ENCODE measurements at places on chromosomes 7 and 10.

- DNase-seq: no peak
These were observed 96.0 kb upstream of the ADO start for GRCh38 chr10:62708569-62708968.

GRCh38 chr7:30164567-30164966 lies 29.8 kb downstream of the MTURN start:
- peak; percentile 65 for DNase-seq

- no peak for DNase-seq
These were observed 197.3 kb downstream of the MACC1 start for GRCh38 chr7:20019757-20020432.

DNA sequence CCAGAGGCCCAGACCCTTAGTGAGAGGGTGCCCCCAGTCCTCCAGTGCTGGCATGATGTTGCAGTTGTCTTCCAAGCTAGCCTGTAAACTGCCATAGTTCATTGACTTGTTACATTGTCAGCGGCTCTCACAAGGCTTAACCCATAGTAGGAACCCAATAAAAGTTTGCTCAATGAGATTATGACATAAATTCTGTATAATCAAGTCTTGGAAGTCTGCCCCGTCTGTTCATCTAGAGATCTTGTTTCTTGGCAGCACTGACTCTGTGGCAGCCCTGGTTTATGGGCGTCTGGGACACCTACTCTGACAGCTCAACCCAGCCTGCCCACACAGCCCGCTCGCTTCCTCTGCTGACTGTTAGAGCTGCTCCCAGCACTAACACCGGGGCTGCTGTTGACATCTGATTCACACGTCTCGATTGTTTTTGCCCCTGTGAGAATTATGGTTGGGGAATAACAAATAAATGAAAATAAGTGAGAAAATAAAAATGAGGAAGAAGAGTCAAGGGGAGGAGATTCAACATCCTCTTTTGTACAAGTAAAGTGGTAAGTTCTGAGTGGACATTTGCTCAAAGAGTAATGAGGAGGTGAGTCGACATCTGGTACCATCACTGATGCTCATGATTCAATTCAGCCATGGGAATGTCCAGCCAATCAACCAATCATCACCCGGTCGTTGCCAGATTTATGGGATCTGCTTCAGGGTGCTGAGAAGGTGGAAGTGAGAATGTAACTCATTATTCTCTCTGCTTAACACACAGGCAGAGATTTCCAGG lies 160.8 kb downstream of the SPAG6 start:
- no peak for DNase-seq

- no peak for DNase-seq
These were observed 266.0 kb downstream of the USP6NL start for GRCh38 chr10:11345224-11346054.

DNA sequence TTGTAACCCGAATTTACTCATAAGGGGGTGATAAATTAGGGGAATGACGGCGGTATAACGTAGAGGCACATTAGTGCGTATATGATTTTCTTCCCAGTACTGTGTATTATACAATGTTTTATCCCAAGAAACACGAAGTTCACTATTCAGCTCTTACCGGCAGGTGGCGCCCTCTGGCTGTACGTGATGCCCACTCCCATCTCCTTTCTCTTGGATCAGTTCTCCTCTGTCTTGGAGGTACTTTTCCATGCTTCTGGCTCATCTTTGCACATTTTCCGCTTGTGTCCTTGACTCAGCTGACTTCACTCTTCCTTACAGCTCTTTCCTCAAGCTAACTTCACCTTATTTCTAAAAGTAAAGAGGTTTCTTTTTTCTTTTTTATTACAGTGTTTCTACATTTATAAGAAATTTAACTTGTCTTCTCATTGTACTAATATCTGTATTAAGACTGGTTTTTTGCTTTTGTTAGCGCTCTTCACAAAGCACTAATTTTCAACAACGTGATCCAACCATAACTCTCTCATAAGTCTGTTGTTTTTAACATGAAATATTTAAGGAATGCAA lies 21.3 kb downstream of the TMEM176B start:
- DNase-seq: peak; percentile 84

DNA sequence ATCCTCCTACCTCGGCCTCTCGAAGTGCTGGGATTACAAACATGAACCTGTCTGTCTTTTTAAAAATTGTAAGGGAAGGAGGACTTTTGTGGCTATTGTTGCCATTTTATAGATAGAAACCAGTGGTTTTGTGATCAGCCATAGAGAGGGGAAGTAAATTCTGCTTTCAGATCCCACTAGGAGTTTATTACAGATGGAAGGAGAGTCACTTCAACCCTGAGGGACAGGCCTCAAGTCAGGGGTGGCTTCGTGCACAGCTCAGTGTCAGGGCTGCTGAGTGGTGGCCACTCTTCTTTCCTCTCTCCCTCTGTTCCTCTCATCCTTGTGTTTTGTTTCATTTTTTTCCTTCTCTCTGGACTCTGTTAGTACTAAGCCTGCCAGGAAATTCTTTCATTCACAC lies 60.8 kb downstream of the OGDH start:
- DNase-seq: no peak

GRCh38 chr7:140696024-140696679 lies 356 bp upstream of the NDUFB2 start:
- peak; percentile 98 for DNase-seq

DNA sequence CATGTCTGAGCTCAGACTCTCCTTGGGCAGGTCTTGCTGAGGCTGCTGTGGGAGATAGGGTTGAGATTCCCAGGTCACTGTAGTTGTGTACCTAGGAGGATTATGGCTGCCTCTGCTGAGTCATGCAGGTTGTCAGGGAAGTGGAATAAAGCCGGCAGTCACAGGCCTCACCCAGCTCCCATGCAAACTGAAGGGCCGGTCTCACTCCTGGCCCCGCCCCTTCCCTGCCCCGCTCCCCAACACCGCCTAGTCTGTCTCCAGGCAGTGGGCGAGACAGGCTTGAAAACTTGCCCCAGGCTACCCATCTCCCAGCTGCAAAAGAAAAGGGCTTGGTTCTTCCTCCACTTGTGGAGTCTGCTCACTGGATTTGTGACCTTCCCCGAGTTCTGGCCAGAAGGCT lies 41.6 kb upstream of the SDHAF3 start:
- no peak for DNase-seq

DNA sequence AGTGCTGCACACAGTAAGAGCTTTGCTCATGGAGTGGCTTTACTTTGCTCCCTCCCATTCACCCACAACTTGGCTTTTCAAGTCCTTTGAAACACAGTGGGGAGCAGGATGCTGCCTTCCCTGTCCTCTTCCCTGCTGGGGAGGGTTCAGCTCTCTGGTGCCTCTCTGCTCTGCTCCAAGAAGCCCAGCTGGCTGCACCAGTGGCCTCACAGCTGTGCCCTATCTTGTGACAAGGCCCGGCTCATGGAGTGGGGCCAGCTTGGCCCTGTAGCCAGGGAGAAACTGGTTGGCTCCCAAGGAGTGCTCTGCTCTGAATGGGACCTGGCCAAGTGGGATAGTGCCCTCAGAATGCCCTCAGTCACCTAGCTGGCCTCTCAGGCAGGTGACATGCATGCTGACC lies 212.3 kb upstream of the ZMIZ1 start:
- DNase-seq: no peak

GRCh38 chr7:47648275-47648925 lies 66.5 kb upstream of the TNS3 start:
- no peak for DNase-seq

GRCh38 chr10:3782451-3783315 lies 2.3 kb downstream of the KLF6 start:
- peak; percentile 64 for DNase-seq

GRCh38 chr10:119413093-119413453 lies 129.4 kb downstream of the RGS10 start:
- peak; percentile 66 for DNase-seq

GRCh38 chr10:33143160-33143728 lies 185.2 kb upstream of the ITGB1 start:
- peak; percentile 86 for DNase-seq

DNA sequence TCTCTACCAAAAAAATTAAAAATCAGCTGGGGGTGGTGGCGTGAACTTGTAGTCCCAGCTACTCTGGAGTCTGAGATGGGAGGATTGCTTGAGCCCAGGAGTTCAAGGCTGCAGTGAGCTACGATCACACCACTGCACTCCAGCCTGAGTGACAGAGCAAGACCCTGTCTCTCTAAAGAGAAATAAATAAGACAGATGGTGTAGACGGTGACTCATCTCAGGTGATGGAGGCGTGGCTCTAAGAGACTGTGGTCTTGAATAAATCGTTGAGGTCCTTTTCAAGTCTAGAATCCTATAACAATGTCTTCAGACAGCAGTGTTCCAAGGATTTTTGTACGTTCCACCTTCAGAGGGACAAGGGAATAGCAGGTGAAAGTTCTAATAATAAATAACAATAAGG lies 53.8 kb upstream of the PFKFB3 start:
- no peak for DNase-seq

- DNase-seq: no peak
These were observed 243.8 kb downstream of the BBS9 start for GRCh38 chr7:33373195-33373594.

- DNase-seq: no peak
These were observed 6.5 kb downstream of the OR6B1 start for GRCh38 chr7:144006692-144007042.

DNA sequence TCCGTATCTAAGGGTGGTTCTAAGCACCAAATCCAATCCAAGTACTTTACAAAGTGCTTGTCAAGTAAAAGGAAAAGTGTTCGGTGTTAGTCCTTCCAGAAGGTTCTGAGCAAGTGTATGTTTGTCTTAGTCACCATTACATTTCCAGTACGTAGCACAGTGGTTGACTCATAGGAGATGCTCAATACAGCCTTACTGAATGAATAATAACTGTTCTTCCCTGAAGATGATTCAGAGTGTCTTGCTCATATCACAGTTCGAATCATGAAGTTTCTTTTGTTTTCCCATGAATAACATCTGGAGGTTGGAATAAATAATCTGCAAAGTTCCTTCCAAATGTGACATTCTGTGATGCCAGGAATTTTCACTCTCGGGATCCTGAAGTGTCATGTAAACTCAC lies 53.4 kb downstream of the WNT2 start:
- DNase-seq: peak; percentile 84

DNA sequence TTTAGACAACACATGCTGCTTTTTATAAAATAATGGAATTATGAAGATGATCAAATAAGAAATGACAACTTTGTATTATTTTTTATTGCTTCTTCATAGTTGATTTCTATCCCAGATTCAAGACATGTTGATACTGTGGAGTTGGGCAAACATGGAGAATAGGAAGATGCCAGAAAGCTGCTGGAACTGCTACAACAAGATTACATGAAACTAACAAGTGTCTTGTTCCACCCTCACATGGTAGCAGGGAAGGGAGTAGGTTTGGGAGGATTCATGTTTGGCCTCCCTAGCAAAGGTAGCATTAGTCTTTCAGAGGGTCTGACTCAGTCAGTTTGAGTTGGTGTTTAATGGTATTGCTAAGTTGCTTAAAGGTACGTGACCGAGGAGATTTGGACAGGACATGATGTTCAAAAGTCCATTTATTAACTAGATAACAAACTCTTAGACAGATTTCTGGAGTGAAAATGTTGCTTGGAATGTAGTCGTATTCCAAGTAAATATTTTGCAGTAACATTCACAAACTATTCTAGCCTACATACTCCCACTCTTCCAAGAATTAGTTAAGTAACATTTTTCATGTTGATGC lies 33.1 kb downstream of the PRR15 start:
- no peak for DNase-seq

GRCh38 chr7:74083928-74084721 lies 521 bp downstream of the LIMK1 start:
- DNase-seq: peak; percentile 73

All from AG08395 (cell line).